ENCODE measurements at places on chromosomes 3 and 15.

DNA sequence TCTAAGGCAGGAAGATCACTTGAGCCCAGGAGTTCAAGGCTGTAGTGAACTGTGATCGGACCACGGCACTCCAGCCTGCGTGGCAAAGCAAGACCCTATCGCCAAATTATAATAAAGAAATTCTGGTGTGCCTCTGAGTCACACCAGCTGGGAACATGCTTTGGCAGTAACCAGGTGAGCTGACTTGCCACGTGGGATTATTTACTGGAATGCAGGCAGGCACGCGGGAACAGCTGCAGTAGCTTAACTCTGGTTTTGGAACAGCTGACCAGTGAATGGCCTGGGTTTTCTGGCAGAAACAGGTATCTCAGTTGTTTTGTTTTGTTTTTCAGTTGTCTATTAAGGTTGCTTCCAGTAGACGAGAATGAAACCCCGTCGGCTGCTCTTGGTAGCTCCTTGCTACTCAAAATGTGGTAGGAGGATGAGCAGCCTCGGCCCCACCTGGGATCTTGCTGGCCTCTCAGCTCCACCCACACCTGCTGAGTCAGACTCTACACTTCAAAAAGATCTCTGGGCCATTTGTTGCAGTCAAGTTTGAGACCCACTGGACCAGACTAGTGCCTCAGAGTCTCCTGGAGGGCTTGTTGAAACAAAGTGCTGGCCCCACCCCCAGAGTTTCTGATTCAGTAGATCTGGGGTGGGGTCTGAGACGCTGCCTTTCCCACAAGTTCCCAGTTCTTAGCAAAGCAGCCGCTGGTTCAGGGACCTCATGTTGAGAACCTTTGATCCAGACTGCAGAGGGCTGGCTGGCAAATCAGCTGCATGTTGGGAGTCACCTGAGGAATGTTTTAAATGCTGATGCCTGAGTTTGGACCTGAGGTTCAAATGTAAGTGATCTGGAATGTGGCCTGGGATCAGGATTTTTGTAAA is 26.6 kb downstream of the IDH2 start:
- no peak overlapping the region for H3K4me3 ChIP-seq
- no peaks in the 10 kb centered on the region for H3K36me3 ChIP-seq
- H3K4me1 ChIP-seq = peaks cover 15% of the 10 kb centered on the region
- peak overlapping the region; percentile 80 for H3K27ac ChIP-seq
- DNase-seq = peak; percentile 69

GRCh38 chr3:66588340-66588847 is 87.6 kb upstream of the LRIG1 start:
- no peak overlapping the region for H3K27ac ChIP-seq
- H3K4me3 ChIP-seq = no peak overlapping the region
- no peaks in the 10 kb centered on the region for H3K4me1 ChIP-seq
- DNase-seq = no peak
- H3K27me3 ChIP-seq = no peaks in the 10 kb centered on the region

- peaks cover 26% of the 10 kb centered on the region for H3K4me1 ChIP-seq
- H3K36me3 ChIP-seq = no peaks in the 10 kb centered on the region
- peak overlapping the region; percentile 87 for H3K27ac ChIP-seq
These were observed 26.0 kb downstream of the SORD start for GRCh38 chr15:45048794-45049631.

- H3K27ac ChIP-seq = no peak overlapping the region
- H3K36me3 ChIP-seq = no peaks in the 10 kb centered on the region
- no peaks in the 10 kb centered on the region for H3K4me1 ChIP-seq
- H3K4me3 ChIP-seq = no peak overlapping the region
- no peak for DNase-seq
- H3K27me3 ChIP-seq = no peaks in the 10 kb centered on the region
These were observed 15.7 kb downstream of the KCNAB1 start for GRCh38 chr3:156135921-156136638.

GRCh38 chr3:79139395-79140068 is 628.3 kb downstream of the ROBO1 start:
- no peaks in the 10 kb centered on the region for H3K27me3 ChIP-seq
- no peaks in the 10 kb centered on the region for H3K4me1 ChIP-seq
- no peaks in the 10 kb centered on the region for H3K36me3 ChIP-seq
- no peak overlapping the region for H3K4me3 ChIP-seq
- no peak overlapping the region for H3K27ac ChIP-seq
- DNase-seq = no peak

DNA sequence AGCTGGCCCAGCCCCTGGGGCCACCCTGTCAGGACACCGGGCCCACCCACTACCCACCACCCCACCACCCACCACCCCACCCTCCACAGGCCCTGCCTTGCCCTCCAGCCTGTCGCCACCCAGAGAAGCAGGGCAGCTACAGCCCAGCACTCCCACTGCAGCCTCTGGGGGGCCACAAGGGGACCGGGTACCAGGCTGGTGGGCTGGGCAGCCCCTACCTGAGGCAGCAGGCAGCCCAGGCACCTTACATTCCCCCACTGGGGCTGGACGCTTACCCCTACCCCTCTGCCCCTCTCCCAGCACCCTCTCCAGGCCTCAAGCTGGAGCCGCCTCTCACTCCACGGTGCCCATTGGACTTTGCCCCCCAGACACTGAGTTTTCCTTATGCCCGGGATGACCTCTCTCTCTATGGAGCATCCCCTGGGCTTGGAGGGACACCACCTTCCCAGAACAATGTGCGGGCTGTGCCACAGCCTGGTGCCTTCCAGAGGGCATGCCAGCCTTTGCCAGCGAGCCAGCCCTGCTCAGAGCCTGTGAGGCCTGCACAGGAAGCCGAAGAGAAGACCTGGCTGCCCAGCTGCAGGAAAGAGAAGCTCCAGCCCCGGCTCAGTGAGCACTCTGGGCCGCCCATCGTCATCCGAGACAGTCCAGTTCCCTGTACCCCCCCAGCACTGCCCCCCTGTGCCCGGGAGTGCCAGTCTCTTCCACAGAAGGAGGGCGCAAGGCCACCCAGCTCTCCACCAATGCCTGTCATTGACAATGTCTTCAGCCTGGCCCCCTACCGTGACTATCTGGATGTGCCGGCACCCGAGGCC is 5.3 kb downstream of the C15orf39 start:
- no peaks in the 10 kb centered on the region for H3K27me3 ChIP-seq
- H3K4me1 ChIP-seq = peaks cover 19% of the 10 kb centered on the region
- no peak overlapping the region for H3K27ac ChIP-seq
- peaks cover 2% of the 10 kb centered on the region for H3K36me3 ChIP-seq
- DNase-seq = no peak

Measured in Caco-2 (cell line).